ENCODE measurements at places on chromosomes 3 and 15. TPM values are rescaled to one million over a fixed set of nuclear protein-coding genes. Genes with fewer than 3 reads are reported as not detected.

GRCh38 chr15:50685191-50685975 is 1.2 kb downstream of the TRPM7 start:
- DNase-seq: no peak

DNA sequence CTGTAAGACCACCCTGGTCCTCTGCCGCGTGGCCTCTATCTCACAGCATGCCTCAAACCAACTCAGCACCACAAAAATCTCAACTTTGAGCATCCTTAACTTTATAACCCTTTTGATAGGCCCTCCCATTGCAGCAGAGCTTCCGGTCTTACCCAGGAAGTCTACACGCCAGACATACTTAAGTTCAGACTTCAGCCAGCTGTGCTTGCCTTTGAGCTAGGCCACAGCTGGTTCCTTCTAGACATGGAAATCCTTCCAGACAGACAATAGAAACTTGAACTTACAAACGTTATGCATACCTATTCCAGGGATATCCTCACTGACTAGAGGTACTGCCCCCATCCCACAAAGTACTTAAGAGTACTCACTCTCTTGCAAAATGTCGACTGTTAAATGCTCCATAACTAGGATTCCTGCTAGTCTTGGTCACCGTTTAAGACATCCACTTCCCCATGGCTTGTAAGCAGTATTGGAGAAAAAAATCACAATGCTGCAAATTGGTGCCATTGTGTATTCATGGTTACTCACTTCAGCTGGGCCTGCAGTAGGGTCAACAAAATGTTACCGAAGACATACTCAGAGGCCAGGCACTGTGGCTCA is 183.5 kb downstream of the TBL1XR1 start:
- no peak for DNase-seq

DNA sequence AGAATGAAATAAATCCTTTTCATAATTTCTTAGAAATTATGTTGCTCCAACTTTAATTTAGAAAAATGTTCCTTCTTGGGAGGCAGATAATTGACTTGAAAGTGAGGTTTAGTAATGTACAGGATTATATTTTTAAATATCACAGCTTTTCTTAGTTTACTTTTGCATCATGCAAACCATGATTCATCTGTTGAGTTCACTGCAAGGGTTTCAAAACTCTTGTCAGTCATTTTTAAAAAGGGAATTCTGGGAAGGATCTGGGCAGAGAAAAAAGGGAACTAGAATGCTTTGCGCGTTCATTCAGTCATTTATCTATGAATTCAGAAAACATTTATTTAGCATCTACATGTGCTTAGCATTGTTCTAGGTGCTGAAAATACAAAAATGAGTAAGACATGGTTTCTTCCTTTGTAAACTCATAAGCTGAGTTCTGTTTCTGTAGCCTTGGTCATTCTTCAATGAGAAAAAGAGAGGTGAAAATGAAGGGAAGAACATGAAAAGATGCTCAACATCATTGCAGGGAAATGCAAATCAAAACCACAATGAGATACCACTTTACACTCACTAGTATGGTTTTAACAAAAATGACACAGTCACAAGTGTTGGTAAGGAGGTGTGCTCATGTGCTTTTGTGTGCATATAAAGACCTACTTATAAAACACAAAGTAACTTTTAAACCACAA is 209.1 kb downstream of the NR1D2 start:
- DNase-seq: no peak

GRCh38 chr3:127803619-127804018 is 18.7 kb downstream of the MGLL start:
- no peak for DNase-seq

DNA sequence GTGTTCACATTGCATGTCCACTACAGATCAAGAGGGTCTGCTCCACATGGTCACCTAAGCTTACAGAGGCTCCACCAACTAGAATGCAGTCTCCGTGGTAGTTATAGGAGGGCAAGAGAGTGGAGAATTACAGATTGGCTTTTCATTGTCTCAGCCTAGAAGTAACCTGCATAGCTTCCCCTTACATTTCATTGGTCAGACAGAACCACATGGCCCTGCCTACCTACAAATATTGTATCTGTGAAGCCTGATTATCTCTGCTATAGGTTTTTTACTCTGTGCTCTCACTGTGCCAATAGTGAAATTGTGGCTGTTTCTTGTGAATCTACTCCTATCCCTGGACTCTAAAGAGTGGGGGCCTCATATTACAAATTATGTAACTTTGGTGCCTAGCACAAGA is 2.5 kb upstream of the TLNRD1 start:
- DNase-seq: no peak

DNA sequence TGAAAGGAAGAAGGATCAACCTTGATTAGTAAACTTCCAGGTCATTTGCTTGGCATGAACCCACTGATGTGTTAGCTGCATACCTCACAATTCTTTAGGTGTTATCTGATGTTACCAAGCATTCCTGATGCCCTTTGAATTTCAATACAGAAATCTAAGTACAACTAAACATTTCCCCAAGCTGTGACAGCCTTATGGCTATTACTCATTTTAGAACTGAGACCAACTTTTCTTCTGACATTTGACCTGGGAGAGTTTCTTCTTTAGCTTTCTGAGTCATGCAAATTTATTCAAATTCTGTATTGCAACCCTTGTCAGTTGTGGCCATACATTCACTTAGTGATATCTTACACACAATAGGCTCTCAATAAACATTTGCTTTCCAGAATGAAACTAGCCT is 124.3 kb downstream of the TIGIT start:
- DNase-seq: no peak

DNA sequence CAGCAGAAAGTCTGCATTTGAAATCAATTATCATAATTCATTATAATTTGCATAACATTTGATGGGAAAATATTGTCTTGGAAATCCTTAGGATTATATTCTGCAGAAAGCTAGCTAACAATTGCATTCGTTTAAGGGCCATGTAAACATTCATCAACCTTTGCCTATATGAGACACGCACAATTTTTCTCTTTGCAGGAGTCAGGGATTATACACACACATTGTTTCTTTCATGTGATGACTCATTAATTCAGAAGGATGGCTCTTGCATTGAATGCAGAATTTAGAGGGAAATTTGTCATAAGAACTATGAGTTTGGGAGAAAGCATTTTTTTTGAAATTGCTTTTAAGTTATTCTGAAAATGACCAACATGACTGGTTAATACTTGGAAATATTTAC is 844.7 kb downstream of the DIPK2A start:
- DNase-seq: no peak

GRCh38 chr3:149579838-149580542 is 77.8 kb downstream of the WWTR1 start:
- DNase-seq: no peak

GRCh38 chr3:176190755-176191154 is 1006.5 kb downstream of the TBL1XR1 start:
- no peak for DNase-seq

DNA sequence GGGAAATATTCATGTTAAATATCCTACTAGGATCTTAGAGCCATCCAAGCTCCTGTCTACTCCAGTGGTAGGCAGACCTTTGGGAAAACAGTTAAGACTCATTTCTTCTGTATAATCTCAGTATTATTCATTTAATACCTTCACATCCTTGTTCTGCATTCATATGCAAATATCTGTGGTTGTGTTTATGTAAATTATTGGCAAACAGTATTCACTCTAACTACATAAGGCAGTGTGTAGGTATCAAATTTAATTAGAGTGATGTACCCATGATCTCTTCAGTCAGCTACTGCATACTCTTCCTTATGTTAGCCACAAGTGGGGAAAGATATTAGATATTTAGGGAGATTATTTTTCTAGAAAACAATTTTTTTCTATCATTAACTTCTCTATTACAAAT is 200.8 kb upstream of the SLC2A2 start:
- no peak for DNase-seq

- DNase-seq: no peak
These were observed 600.4 kb downstream of the GRM7 start for GRCh38 chr3:7461202-7461825.

DNA sequence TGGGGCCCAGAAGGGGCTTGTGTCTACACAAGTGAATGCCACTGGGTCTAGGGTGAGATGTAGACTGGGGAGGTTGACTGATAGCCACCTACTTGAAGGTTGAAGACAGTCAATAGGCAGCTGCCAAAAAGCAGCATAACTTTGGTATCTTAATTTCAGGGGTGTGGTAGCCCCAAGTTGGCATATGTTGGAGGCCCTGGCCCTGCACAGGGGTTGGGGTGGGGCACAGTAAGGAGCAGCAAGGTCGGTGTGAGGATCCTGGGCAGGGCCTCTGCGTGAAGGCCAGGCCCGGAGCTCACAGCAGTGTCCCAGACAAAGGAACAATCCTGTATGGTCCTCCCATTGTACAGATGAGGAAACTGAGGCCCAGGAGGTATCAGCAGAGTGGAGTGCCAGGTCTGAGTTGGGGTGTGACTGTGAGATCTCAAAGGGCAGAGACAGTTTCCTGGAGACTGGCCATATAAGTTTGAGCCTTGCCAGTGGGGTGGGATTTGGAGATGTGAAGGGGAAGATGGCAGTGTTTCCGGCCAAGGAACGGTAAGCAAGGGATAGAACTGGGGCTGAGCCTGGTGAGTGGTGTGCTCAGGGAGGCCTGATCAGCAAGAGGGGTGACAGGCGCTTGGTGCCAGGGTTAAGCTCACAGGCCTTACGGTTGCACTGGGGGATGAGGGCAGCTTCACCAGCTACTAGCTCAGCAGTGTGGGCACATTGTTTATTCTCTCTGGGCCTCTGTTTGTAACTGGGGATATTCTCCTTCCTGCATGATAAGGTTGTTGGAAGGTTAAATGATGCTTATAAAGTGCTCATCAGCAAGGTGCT is 1.7 kb downstream of the KLHL40 start:
- no peak for DNase-seq

GRCh38 chr3:134608023-134608770 is 42.6 kb downstream of the KY start:
- no peak for DNase-seq

DNA sequence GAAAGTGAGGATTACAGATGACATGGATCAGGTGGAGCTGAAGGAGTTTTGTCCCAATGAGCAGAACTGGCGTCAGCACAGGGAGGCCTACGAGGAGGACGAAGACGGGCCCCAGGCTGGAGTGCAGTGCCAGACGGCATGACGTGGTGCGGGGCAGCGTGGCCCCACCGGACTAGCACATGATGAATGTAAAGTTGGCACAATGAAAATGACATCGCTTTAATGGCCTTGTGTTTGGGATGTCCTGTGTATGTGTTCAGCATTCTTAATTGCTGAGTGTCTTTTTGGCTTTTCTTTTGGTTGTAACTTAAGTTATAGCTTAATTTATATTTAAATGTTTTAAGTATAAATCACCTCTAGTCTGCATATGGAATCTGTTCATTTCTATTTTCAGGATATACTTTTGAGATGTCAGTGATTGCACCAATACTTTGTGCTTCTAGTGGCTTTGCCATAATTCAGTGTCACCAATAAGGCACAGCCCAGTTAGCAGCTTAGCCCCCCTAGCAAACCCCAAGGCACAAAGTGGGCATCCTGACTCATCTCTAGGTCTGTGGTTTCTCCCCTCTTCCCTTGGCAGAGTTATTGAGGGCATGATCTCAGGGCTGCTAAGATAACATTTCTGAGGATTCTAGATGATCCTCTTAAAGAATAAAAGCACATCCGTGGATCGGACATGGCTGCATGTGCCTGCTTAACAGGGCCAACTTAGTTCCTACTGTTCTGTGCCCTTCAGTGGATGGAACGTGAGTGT is 16.1 kb downstream of the DNAJA4 start:
- DNase-seq: no peak

- no peak for DNase-seq
These were observed 41.2 kb downstream of the SMAD6 start for GRCh38 chr15:66743204-66743603.

DNA sequence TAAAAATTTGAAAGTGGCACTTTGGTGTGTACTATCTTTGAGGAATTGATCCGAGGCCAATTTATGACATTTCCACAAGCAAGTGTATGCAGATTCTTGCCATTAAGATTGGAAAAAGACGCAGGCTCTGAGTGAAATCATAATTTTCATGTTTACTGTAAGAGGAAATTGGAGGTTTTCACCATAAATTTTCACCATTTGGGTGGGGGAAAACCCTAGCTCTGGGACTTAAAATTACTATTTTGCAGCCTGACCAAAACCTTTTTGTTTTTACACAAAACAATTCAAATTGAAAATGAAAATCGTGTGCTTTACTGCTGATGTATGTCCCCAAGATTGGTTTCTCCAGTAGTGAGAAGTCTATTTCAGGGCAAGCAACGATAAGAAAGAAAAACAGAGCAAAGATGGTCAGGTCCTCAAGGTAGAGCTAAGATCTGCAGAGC is 282.6 kb downstream of the FOXP1 start:
- DNase-seq: peak; percentile 33

- DNase-seq: no peak
These were observed 60.6 kb downstream of the MAGI1 start for GRCh38 chr3:65978116-65978515.

- no peak for DNase-seq
These were observed 99.9 kb upstream of the MLF1 start for GRCh38 chr3:158470944-158471638.

DNA sequence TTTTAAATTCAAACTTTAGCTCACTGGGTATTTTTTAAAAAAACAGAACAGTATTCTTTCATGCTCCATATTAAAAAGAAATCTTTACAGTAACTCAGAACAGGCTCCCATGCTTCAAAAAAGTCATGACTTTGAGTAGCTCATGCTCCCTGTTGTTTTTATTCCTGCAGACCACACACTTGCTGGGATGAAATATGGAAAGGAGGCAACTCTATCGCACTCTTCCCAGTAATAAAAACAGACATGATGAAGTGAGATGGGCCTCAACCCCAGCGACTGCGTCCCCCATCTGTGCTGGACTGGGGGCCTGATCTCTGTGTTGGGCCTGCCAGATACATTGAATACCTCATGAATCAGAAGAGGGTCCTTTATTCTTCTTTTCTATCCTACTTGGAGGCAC is 58.9 kb downstream of the ARHGEF3 start:
- no peak for DNase-seq

- no peak for DNase-seq
These were observed 79.9 kb downstream of the IGF1R start for GRCh38 chr15:98728082-98728810.

GRCh38 chr3:73324203-73325155 is 263.0 kb downstream of the EBLN2 start:
- DNase-seq: no peak

- DNase-seq: no peak
These were observed 31.3 kb downstream of the NOX5 start for GRCh38 chr15:69045802-69046201.

The DZIP1L gene
- not detected for total RNA-seq

The ADGRG7 gene
- total RNA-seq: not detected

The ATP10A gene
- total RNA-seq: 44.6 TPM

The SLC25A26 gene
- total RNA-seq: 25.4 TPM

The CYP1A2 gene
- total RNA-seq: not detected

The PLA2G4E gene
- not detected for total RNA-seq

The GOLGA6L7 gene
- total RNA-seq: not detected

The OR5K1 gene
- not detected for total RNA-seq

The CNTN3 gene
- not detected for total RNA-seq

The IL17RB gene
- total RNA-seq: 0.18 TPM

The KBTBD8 gene
- total RNA-seq: 12.1 TPM

The ACKR4 gene
- 1.2 TPM for total RNA-seq

The CHRNB4 gene
- total RNA-seq: not detected

The SCAANT1 gene
- total RNA-seq: not detected

Data from activated naive CD4-positive, alpha-beta T cell treated with anti-CD3 and anti-CD28 coated beads, Interleukin-2, amount 50 U/mL, for 72 hours (primary cell).